ENCODE measurements at places on chromosomes 3 and 15.

DNA sequence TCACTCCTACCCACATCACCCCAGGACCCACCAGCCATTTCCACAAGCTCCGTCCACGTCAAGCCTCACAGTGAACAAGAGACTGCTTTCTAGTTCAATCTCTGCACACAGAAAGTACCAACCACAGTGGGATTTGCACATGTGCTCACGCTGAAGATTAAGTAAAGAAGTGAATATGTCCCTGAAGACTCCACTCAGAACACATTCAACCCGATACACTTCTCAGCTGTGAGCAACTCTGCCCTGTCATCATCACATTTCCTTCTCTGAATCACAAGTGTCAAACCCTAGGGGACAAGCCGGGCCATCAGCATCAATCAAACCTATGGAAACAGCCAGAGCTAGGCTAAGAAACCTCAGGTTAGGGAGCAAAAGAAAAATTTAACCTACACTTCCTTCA lies 1.9 kb downstream of the STIMATE start:
- no peak for DNase-seq

GRCh38 chr15:72168131-72168807 lies 29.3 kb downstream of the GRAMD2A start:
- DNase-seq = no peak

GRCh38 chr3:65200310-65200970 lies 512.6 kb upstream of the ADAMTS9 start:
- DNase-seq = no peak

GRCh38 chr15:70650567-70651302 lies 112.6 kb downstream of the UACA start:
- DNase-seq = no peak

GRCh38 chr3:197216169-197216860 lies 82.1 kb downstream of the DLG1 start:
- no peak for DNase-seq

GRCh38 chr3:89964347-89964746 lies 856.9 kb downstream of the EPHA3 start:
- no peak for DNase-seq

- no peak for DNase-seq
These were observed 374.9 kb downstream of the PLCL2 start for GRCh38 chr3:17259685-17260084.

DNA sequence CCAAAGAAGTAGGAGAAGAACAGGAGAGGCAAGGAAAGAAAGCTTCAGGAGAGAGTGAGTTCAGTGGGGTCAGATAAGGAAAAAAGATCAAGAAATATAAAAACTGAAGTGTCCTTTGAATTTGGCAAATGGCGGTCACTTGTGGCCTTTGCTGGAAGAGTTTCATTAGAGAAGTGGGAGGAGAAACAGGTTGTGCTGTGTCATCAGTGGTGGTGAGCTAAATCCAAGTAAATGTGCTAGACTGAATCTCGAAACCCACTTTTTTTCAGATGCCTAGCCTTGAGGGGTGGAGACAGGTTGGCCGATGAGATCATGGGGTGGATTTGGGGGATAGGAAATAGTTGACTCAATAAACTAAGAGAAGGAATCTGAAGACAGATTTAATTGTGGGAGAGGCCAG lies 43.7 kb downstream of the CHRD start:
- no peak for DNase-seq

GRCh38 chr3:159322322-159322939 lies 520.6 kb downstream of the MFSD1 start:
- DNase-seq = peak; percentile 22

GRCh38 chr15:65213241-65213640 lies 2.0 kb upstream of the CILP start:
- DNase-seq = no peak

GRCh38 chr3:186464424-186465093 lies 79.6 kb downstream of the CRYGS start:
- DNase-seq = no peak

- DNase-seq = no peak
These were observed 63.8 kb upstream of the XCR1 start for GRCh38 chr3:46091046-46091445.

DNA sequence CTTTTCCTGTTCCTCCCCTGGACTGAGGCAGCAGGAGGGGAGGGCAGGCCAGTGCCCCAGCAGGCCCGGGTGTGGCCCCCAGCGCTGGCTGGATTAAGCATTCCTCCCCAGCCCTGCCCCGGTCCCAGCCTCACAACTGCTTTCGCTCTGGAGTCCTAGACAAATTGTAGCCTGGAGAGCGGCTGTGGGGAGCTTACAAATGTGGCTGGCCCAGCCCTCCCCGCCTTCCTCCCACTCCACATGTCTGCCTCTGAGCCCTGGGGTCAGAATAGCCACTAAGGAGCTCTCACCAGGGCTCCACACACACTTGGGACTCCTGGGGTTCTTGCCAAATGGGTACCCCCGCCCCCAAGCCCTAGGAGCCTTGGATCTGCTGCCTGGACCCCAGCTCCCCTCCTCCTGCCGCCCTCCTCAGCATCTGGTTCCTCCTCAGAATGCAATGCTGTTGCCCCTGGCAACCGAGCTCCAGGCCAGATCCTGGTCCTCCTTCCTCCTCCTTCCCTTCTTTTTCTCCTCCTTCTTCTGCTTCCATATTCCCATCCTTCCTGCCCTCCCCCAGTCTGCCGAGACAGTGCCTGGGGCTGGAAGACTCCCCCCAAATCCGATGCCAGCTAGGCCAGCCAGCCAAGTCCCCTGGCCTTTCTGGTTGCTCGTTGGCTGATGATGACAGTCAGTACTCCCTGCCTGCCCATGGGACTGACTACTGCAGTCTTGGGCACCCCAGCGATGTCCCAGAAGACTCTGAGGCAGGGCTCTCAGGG lies 91.1 kb downstream of the LINGO1 start:
- peak; percentile 63 for DNase-seq

DNA sequence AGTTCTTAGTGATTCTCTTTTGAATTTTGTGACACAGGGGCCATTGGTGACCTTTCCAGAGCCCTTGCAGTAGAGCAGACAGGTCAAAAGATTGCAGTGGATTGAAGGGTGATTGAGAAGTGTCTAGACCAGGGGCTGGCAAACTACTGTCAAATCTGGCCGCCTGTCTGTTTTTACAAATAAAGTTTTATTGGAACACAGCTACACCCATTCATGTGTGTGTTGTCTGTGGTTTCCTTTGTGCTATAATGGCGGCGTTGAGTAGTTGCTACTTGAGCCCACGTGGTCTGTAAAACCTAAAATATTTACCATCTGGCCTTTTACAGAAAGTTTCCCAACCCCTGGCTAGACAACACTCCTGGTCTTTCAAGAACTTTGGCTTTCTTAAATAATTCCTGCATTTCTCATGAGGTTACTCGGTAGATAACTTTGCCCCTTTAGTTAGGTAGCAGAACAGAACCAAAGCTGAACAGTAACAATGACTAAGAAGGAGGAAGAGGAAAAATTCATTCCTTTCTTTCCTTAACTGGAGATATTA lies 265.1 kb upstream of the NR2E3 start:
- no peak for DNase-seq

- no peak for DNase-seq
These were observed 1.5 kb downstream of the ZIC1 start for GRCh38 chr3:147410526-147411237.

DNA sequence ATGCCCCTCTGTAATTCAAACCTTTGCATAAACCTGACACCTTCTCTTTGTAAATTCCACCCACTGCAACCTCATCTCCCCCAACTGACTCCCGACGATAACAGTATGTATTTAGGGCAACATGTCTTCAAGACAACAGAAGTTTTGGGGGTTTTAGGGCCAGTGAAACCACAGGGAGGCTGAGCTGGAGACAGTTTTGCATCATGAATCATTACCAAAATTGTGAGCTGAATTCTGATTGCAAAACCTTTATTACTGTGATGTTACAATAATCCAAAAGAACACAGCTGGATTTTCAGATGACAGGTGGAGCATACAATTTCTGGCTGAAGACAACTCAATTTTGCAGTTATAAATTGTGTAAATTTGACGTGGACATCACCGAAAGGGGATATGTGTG lies 281.3 kb upstream of the TTC14 start:
- no peak for DNase-seq

- DNase-seq = no peak
These were observed 6.8 kb downstream of the IL17RD start for GRCh38 chr3:57158325-57158724.

DNA sequence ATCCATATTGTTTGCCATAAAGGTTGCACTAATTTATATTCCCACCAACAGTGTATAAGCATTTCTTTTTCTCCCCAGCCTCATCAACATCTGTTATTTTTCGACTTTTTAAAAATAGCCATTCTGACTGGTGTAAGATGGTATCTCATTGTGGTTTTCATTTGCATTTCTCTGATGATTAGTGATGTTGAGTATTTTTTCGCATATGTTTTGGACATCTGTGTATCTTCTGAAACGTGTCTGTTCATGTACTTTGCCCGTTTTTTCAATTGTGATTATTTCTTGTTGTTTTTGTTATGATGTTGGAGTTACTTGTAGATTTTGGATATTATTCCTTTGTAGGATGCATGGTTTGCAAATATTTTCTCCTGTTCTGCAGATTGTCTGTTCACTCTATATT lies 46.5 kb downstream of the TP63 start:
- DNase-seq = no peak

DNA sequence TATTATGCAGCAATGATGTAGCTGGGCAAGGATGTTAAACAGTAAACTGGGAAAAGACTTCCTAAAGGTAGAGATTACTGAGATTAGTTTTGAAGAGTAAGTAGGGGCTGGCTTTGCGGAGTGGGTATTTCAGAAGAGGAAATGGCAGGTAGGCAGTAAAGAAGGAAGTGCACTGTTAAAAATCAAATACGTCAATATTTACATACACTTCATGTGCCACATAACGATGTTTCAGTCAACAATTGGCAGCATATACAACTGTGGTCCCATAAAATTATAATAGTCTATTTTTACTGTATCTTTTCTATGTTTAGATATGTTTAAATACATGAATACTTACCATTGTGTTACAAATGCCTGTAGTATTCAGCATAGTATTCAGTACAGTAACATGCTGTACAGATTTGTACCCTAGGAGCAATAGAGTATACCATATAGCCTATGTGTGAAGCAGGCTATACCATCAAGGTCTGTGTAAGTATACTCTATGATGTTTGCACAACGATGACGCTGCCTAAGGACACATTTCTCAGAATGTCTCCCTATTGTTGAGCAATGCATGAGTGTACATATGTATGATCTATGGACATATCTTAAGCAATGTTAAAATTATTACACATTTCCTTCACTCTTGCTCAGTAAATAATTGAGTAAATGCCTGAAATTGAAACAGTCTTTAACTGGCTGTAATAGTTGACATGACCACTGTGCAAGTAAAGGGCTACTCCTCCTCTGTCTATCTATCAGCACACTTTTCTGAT lies 196.7 kb downstream of the ISL2 start:
- DNase-seq = no peak

All from substantia nigra (tissue), 51 donors.